ENCODE measurements at places on chromosomes 4 and X.
A peak's percentile ranks its signal among the peaks of the same experiment; 100 is the strongest.

DNA sequence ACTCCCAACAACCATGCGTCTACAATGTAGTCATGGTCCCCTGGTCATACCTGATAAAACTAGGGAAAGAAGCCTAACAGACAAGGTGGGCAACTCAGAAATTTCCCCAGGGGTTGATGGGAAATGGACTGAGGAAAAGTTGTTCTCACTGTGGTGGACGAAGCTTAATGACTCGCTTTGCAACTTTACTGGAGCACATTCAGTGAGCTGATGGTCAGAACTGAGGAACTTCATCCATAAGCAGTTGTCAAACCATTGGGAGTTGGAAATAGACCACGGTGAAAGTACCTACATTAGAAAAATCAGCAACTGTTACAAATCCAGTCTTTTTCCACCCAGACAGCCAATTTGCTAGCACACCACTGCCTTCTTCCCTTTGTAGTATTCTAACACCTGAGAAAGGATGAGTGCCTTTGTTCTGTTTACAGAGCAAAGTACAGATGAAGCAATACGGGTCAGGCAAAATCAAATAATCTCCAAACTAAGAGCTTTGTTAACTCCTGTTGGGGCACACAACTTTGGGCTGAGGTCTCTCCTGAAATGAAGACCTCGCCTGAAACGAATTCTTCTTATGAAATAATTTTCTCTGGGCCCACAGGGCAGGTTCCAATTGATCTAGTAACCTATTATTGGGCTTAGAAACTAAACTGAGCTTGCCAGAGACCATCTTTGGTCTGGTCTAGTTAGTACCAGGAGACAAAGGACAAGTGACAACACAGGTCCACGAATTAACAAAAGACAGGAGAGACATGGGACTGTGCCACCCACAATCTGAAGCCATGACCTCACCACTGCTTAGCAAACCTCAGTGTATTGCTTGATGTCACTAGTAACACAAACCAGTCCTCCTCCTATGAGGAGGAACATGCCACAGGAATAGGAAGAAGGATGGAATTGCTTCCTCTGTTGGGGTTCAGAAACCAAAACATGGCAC lies 58.9 kb upstream of the NFKB1 start:
- no peak for DNase-seq

DNA sequence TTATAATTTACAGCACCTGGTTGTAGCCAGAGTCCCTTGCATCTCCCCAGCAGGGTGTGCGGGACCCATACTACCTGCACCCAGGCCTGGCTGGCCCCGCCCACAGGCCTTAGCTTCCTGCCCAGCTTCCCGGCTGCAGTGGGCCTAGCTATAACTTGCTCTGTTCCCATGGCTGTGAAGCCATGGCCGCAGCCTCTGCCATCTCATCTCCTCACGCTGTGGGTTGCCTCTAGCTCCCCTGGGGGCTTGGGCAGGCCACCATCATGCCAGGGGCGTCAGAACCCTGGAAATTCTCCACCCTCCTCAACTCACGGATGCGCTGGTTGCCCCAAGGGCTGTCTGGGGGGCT lies 26.1 kb upstream of the SORBS2 start:
- no peak for DNase-seq

DNA sequence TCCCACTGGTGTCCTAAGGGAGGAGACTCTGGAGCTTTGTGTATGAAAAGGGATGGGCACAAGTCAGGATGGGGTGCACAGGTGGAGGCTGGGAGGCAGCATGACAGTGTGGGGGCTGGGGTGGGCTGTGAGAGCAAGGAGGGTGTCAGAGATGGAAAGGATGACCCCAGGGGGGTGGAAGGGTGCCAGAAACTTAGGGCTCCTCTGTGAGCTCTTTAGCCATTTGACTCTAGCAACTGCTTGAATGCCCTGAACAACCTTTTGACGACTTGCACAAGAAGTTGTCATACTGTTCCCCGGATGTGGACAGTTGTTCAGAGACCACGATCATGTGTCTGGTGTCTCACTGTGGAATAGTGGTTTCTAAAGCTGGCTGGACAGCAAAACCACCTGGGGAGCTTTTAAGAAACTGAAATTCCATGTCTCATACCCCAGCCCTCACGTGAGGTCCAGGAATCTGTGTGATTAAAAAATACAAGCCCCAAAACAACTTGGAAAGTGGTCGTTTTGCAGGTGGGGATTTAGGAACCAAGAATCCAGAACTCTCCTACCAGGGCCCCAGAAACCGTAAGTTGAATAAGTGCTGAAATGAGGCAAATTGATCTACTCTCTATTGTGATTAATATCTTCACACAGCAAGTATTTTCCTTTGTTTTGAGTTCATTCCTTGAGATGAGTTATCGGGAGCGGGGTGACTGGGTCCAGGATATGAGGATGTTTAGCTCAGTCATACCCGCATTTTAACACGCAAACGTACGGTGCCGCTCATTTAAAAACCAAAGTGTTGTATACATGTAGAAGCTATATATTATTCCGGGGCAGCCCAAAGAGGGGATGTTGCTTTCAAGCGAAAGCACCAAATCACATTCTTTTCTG lies 3.4 kb downstream of the RHOH start:
- peak; percentile 63 for DNase-seq

DNA sequence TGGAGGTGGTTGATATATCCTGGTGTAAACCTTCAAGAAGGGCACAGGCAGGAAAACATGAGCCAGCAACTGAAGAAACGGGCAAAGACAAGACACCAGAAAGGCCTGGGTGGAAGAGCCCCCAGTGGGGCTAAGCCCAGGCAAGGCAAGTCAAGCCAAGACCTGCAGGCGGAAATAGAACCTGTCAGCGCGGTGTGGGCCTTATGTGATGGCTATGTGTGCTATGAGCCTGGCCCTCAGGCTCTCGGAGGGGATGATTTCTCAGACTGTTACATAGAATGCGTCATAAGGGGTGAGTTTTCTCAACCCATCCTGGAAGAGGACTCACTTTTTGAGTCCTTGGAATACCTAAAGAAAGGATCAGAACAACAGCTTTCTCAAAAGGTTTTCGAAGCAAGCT lies 7.2 kb downstream of the ZFP42 start:
- DNase-seq = no peak

GRCh38 chr4:48746608-48747362 lies 33.3 kb downstream of the FRYL start:
- no peak for DNase-seq

GRCh38 chr4:21780148-21780547 lies 168.4 kb downstream of the KCNIP4 start:
- DNase-seq = no peak

GRCh38 chr4:167114416-167114971 lies 119.8 kb downstream of the SPOCK3 start:
- DNase-seq = no peak

- no peak for DNase-seq
Observed at GRCh38 chr4:19850909-19851308, 400.8 kb upstream of the SLIT2 start.

GRCh38 chr4:73187325-73187724 lies 71.3 kb downstream of the ANKRD17 start:
- DNase-seq = no peak

DNA sequence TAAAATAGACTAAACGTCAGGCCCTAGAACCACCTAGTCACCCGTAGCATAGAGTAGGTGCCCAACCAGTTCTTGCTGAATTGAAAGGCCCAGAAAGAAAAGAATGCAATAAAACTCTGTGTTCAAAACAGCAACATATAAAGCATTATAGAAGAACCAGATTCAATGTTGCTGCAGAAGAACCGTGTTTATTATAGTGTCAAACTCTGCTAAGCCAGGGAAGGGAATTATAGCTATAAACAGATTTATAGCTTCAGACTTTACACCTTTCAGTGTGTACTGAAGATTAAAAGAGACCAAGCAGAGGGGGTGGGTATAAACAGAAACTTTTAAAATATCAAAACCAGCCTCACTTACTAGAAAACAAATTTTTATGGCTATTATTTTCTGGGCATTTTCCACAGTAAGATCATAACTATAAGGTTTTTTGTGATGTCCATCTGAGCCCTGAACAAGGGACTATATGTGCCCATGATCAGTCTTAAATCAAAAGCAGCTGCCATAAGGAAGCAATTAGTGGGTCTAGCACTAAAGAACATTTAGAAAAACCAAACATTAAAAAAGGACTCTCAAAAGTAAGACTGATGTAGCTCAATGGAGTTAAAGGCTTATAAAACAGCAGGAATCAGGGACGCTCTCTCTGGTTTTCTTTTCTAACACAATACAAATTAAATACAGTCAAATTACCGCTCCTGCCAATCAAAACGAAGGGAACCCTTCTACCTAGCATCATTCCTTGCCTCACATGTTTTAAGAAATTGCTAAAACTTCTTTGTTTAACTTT lies 219.7 kb upstream of the ETNPPL start:
- DNase-seq = no peak

DNA sequence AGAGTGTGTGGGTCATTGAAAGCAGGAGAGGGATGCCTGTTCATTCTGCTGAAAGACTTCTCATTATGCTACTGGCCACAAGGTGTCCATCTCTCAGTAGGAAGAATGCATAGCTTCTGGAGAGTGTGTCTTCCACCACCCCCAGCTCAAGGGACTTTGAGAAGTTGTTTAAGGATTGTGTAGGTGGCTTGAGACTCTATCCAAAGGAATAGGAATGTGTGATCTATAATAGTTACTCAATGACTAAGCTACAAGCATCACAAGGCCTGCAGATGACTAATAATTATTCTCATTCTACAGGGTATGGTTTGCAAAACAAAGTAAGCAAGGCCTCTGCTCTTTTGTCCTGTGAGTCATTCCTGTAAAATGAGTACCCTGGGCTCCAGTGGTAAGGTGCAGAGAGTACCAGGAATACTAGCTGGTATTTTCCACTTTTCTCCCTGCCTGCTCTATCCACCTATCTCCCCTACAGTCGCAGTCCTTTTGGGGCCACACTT lies 279.8 kb upstream of the BOD1L1 start:
- no peak for DNase-seq

DNA sequence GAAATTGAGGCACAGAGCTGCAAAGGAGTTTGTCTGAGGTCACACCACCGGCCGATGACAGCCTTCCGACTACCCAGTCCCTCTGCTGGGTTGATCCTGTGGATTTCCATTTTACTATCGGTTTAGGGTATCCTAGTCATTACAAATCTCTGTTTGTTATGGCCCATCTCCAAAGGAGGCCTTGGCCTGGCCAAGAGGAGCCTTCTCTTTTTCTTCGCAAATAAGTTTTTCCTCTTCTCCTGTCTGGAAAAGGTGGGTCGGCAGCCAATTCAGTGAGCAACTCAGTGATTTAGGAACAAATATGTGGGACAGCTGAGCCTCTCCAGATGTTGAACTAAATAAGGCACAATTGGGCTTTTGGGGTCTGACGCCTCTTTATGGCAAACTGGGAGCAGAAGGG lies 169.2 kb upstream of the RBPJ start:
- DNase-seq = no peak

- DNase-seq = no peak
Observed at GRCh38 chrX:106903291-106903824, at the start of gene RIPPLY1. TSS of gene RIPPLY1 (minus strand) at chrX:106903341. CDS start at chrX:106903287, 54 bp downstream.

GRCh38 chr4:52618795-52619590 lies 40.1 kb downstream of the USP46 start:
- no peak for DNase-seq

GRCh38 chr4:25800245-25800644 lies 62.5 kb downstream of the SEL1L3 start:
- DNase-seq = no peak

- no peak for DNase-seq
Observed at GRCh38 chrX:154321594-154321993, 26.0 kb downstream of the TKTL1 start.

GRCh38 chr4:134320048-134320447 lies 118.5 kb upstream of the PABPC4L start:
- no peak for DNase-seq

DNA sequence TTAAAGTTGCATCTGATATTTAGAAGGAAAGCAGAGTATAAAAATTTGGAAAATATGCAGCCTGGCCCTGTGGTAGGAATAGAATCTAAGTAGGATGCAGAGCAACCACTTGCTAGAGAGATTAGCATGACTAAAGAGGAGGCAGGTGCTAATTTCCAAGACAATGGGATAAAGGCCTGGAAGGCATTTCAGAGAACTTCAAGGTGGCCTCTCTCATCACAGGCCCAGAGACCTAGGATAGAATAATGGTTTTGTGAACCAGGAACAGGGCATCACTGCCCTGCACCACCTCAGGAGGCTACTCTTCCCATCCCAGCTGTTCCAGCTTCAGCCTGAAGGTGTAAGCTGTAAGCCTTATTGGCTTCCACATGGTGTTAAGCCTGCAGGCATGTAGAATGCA lies 621.7 kb upstream of the HS3ST1 start:
- no peak for DNase-seq

DNA sequence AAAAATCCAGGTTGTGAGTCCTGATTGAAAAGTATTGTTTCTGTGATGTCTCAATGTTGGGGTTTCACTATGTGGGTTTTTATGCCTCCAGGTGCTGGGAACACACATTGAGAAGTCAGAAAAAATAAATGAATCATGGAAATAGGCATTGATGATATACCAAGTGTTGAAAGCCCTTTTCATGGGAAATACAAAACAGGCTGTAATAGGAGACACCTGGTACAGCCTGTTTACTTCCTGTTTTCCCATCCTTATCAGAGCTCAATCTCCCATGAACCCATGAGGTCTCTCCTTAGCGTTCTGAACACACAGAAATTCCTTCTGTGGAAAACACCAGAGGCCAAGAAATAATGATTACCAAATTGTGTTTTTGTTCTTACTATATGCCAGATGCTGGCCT lies 106.3 kb upstream of the BOD1L1 start:
- no peak for DNase-seq

GRCh38 chr4:6332042-6332668 lies 62.5 kb downstream of the WFS1 start:
- no peak for DNase-seq

DNA sequence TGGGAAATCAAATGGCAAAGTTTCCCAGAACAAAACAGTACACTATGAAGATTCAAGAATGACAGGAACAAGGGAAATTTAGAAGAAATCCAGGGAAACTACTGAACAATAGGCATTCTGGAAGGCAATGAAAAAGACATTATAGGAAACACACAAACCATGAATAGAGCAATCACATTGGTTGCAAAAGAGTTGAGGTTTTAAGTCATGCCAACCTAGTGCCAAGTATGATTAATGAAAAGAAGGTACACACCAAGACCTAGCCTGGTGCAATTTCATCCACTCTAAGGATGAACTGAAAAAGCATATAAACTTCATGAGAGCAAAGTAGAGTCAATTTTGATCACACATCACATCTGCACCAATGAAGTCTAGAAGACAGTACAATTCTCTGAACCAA lies 326.9 kb downstream of the PDHA2 start:
- DNase-seq = no peak

DNA sequence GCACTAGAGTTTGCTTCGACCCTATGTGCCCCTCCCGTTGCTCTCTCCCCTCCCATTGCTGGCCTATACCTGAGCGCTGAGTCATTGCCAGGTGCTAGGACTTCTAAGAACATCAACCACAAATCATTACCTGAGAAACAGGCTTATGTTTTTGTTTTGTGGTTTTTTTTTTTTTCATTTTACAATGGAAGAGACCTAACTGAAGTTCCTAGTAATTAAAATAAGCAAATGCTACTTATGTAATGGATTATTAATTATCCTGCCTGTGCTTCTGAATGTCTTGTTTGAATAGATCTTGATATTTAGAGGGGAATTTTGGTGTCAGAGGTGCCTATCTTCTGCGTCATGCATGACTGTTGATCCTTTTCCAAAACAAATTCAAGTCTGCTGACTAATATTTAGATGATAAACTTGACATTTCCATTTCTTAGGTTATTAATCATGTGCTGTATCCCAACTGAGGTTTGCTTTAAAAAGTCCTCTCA lies 275.4 kb upstream of the CPEB2 start:
- no peak for DNase-seq

- DNase-seq = no peak
Observed at GRCh38 chr4:146943691-146944375, 1.8 kb downstream of the TTC29 start.

GRCh38 chr4:112145326-112145789 lies at the start of gene FAM241A:
TSS of gene FAM241A (plus strand) at chr4:112145454. CDS start at chr4:112145581, 127 bp downstream.
- peak; percentile 88 for DNase-seq

Data from CD8-positive, alpha-beta memory T cell (primary cell).